Femur (tissue), 1 donor: ENCODE measurements at places on chromosomes 6 and 20.

- peak; percentile 60 for DNase-seq
Observed at GRCh38 chr6:136037876-136038460, 186.5 kb downstream of the PDE7B start.

DNA sequence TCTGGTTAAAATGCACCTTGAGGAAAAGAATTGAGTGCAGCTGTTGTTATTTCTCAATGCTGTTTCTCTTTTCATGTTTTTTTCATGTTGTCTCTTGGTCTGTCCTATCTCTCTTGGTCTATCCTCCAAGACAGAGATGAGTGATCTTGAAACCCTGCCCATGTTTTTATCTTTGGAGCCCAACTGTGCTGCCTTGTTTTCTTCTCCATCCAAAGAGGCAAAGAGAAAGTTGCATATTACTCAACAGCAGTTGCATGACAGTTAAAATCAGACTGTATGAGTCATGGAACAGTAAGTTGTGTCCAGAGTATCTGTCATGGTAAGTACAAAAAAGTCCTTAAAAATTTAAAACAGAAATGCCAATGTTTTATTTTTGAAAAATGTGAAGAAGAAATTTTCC lies 26.2 kb downstream of the BCAS1 start:
- DNase-seq, result no peak

- DNase-seq, result no peak
Observed at GRCh38 chr6:1911474-1911873, 301.8 kb downstream of the FOXC1 start.

DNA sequence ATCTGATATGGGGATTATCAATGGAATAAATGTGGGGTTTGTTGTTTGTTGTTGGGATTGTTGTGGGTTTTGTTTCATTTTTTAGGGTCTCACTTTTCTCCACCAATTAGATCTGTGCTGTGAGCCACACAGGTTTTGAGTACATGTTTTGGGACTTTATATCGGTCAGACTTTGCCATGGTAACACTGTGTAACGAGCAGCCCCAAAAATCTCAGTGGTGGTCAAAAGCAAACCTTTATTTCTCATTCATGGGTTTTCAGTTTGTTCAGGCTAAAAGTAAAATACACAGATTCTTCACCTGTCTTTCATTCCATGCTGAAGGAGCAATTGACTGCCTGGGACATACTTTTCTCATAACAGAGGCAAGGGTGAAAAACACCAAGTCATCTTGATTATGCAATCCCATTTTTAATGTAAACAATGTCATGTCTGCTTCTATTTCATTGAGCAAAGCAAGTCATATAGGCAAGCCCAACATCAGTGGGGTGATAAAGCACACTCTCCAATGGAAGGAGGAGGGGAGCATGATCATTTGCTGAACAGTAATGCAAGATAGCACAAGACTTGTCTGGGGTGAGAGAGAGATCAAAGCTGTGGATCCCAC lies 101.1 kb upstream of the PLCB4 start:
- no peak for DNase-seq

GRCh38 chr6:40410821-40411220 lies 176.3 kb downstream of the LRFN2 start:
- no peak for DNase-seq

GRCh38 chr6:25257686-25258348 lies 21.4 kb upstream of the CARMIL1 start:
- DNase-seq, result no peak

GRCh38 chr6:52754443-52754842 lies 8.8 kb downstream of the GSTA2 start:
- DNase-seq, result no peak

DNA sequence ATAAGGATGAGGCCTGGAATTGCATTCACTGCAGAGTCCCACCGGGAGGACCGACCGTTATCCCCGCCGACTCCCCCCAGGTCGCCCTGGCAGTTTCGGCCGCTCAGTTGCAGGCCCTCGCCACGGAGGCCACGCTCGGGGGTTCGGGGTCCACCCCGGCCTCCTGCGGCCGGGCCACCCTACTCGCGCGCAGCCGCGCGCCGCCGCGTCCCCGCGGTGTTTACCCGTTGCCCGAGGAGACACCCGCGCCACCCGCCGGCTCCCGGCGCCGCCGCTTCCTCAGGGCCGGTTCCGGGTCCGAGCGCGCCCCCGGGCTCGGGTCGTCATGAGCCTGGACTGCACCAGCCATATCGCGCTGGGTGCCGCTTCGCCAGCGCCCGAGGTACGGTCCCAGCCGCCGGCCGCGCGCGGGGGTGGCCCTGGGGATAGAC lies at the start of gene CCDC170:
Gene CCDC170, plus strand, starts transcription at position 214 of the 431 bp plus-strand sequence. Its CDS starts 112 bp downstream, at position 326.
- DNase-seq, result peak; percentile 70

- DNase-seq, result no peak
Observed at GRCh38 chr20:46232539-46232938, 75.8 kb downstream of the CDH22 start.

GRCh38 chr20:51583499-51583898 lies 41.0 kb upstream of the NFATC2 start:
- no peak for DNase-seq
